Memory B cell (primary cell): ENCODE measurements at places on chromosomes 2 and 18.
A peak's percentile ranks its signal among the peaks of the same experiment; 100 is the strongest.

- H3K4me1 ChIP-seq: no peaks in the 10 kb centered on the region
- no peaks in the 10 kb centered on the region for H3K36me3 ChIP-seq
Measured at GRCh38 chr2:169260246-169260645, 102.1 kb downstream of the LRP2 start.

- H3K27me3 ChIP-seq: peaks cover 2% of the 10 kb centered on the region
- no peaks in the 10 kb centered on the region for H3K4me1 ChIP-seq
- H3K4me3 ChIP-seq: no peak overlapping the region
- H3K27ac ChIP-seq: no peak overlapping the region
- H3K36me3 ChIP-seq: no peaks in the 10 kb centered on the region
Measured at GRCh38 chr2:18932853-18933252, 343.5 kb upstream of the NT5C1B start.

DNA sequence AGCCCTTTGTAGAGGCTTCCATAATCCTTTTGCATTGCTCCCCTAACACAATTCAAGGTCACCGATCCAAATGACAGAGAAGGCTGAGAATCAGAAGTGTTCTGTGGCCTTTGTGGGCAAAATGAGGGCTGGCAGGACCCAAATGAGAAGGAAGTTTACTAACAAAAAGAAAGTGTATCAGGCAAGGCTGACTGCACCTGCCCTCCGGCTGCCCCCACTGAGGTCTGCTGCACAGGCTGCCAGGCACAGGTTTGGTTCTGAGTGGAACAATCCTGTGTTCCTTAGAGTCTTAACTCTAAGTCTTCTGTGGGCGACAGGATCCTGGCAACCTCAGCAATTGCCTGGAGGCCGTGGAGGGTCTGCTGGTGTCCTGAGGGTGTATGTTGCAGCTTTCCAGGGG is 568.5 kb downstream of the CMPK2 start:
- H3K36me3 ChIP-seq: no peaks in the 10 kb centered on the region
- DNase-seq: no peak
- H3K4me1 ChIP-seq: peaks cover 3% of the 10 kb centered on the region
- H3K4me3 ChIP-seq: no peak overlapping the region
- no peak overlapping the region for H3K27ac ChIP-seq

DNA sequence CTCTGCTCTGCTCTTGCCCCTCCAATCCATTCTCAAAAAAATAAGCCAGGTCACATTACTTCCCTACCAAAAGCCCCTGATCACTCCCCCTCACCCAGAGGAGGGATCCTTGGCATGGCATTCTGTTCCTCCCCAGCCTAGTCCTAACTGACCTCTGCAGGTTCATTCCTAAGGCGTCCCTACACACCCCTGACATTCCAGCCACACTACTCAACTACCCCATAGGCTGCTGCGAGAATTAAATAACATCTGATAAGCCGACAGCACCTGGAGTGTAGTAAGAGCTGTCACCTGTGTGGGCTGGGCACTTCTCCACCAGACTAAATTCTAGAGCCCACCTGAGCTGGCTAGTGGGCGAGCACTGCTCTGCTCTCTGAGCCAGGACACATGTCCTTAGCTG is 44.7 kb upstream of the SLC1A4 start:
- no peak overlapping the region for H3K4me3 ChIP-seq
- H3K36me3 ChIP-seq: no peaks in the 10 kb centered on the region
- peaks cover 37% of the 10 kb centered on the region for H3K4me1 ChIP-seq
- H3K27me3 ChIP-seq: no peaks in the 10 kb centered on the region

DNA sequence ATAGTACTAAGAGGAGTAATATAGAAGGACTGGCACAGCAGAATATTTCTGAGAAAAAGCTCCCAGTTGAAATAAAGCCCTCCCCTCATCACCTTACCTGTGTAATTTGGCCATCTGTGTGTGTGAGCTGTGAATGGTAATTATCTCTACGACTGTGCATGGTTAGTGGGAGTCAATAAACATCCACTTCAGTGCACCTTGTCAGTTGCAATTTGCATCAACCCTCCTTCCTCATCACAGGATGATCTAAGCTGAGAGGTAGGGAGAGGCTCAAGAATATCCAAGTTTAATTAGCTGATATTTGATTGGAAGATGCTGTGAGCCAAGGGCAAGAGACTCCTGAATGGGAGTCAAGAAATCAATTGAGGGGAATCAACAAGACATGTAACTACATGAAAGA is 694.9 kb upstream of the KLHL29 start:
- H3K4me3 ChIP-seq: no peak overlapping the region
- H3K27ac ChIP-seq: no peak overlapping the region
- no peak for DNase-seq
- H3K4me1 ChIP-seq: no peaks in the 10 kb centered on the region

DNA sequence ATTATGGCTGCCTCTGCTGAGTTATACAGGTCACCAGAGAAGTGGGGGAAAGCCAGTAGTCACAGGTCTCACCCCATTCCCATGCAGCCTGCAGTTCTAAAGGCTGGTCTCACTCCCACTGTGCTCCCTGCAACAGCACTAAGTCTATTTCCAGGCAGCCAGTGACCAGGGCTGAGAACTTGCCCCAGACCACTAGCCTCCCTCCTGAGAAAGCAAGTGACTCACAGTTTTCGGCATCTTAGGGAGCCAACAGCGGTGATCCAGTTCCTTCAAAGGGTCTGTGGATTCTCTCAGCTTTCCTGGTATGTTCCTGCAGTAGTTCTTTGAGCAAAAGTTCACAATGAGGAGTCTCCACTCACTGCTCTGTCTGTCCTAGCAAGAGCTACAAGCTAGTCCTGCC is 329.6 kb upstream of the MAP2 start:
- no peaks in the 10 kb centered on the region for H3K4me1 ChIP-seq
- H3K27me3 ChIP-seq: no peaks in the 10 kb centered on the region
- H3K4me3 ChIP-seq: no peak overlapping the region
- no peak overlapping the region for H3K27ac ChIP-seq

DNA sequence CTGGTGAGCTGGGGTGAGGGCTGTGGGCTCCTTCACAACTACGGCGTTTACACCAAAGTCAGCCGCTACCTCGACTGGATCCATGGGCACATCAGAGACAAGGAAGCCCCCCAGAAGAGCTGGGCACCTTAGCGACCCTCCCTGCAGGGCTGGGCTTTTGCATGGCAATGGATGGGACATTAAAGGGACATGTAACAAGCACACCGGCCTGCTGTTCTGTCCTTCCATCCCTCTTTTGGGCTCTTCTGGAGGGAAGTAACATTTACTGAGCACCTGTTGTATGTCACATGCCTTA is 10.5 kb downstream of the PROC start:
- peaks cover 3% of the 10 kb centered on the region for H3K4me1 ChIP-seq
- no peak overlapping the region for H3K4me3 ChIP-seq
- DNase-seq: no peak
- no peaks in the 10 kb centered on the region for H3K27me3 ChIP-seq

DNA sequence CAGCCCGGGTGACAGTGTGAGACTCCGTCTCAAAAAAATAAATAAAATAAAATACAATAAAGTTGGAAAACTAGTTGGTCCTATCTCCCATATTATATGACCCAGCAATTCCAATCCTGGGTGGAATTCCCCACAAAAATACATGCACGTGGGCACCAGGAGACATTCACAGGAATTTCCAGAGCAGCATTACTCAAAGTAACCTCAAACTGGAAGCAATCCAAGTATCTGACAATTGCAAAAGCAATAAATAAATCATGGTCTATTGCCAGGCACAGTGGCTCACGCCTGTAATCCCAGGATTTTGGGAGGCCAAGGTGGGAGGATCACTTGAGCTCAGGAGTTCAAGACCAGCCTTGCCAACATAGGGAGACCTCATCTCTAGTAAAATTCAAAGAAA is 101.2 kb upstream of the MAP4K4 start:
- no peaks in the 10 kb centered on the region for H3K27me3 ChIP-seq
- no peak for DNase-seq
- no peaks in the 10 kb centered on the region for H3K4me1 ChIP-seq

DNA sequence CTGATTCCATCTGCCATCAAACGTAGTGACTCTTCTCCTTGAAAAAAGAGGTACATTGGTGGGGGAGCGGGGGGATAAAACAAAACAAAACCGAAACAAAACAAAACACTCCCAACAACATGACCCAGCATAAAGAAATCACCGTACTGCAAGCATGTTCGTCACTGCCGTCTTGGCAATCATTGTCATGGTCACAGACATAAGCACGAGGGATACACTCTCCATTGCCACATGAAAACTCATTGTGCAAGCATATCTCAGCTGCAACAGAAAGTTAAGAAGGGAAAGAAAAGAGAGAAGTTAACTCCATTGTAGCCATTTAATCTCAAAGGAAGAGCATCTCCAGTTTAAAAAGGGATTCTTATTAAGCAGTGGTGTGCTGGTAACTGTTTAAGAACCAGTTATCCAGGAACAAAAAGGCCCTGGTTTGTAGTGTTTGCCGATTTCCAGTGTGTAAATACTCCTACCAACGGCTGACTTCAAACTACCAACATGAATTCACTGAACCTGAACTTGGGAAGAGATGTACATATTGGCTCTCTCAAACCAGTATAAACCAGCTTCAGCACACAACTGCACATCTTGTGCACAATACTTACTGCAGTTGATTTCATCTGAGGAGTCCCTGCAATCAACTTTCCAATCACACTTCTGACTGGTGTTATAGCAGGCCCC is 68.2 kb downstream of the LRP2 start:
- H3K4me3 ChIP-seq: no peak overlapping the region
- DNase-seq: no peak
- no peaks in the 10 kb centered on the region for H3K4me1 ChIP-seq
- H3K27me3 ChIP-seq: peaks cover 2% of the 10 kb centered on the region
- H3K36me3 ChIP-seq: no peaks in the 10 kb centered on the region

GRCh38 chr2:214578442-214578841 is 167.6 kb downstream of the VWC2L start:
- H3K27me3 ChIP-seq: peaks cover 4% of the 10 kb centered on the region
- H3K36me3 ChIP-seq: peaks cover 1% of the 10 kb centered on the region
- peaks cover 5% of the 10 kb centered on the region for H3K4me1 ChIP-seq
- DNase-seq: no peak
- H3K4me3 ChIP-seq: no peak overlapping the region

- no peaks in the 10 kb centered on the region for H3K27me3 ChIP-seq
- peaks cover 4% of the 10 kb centered on the region for H3K36me3 ChIP-seq
- H3K4me3 ChIP-seq: no peak overlapping the region
- peak overlapping the region; percentile 46 for H3K27ac ChIP-seq
Measured at GRCh38 chr2:231134910-231135655, 10.2 kb upstream of the HTR2B start.

DNA sequence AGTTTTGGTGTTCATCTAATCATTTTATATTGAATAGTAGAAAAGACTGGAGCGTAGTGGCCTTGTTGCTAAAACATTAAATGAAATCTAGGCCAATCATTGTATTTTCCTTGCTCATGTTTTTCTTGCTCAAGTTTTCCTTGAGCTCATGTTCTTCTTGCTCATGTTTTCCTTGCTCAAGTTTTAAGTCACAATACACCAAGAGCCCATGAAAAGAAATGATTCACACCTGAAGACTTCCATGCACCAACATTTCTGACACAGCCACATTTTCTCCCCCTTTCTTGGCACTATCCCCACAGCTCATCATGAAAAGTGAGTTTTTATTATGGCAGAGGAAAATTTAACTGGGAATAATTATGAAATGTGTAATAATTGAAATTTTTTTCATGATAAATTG is 92.0 kb downstream of the LRP1B start:
- no peak overlapping the region for H3K4me3 ChIP-seq
- no peaks in the 10 kb centered on the region for H3K36me3 ChIP-seq
- no peak for DNase-seq
- H3K4me1 ChIP-seq: no peaks in the 10 kb centered on the region

DNA sequence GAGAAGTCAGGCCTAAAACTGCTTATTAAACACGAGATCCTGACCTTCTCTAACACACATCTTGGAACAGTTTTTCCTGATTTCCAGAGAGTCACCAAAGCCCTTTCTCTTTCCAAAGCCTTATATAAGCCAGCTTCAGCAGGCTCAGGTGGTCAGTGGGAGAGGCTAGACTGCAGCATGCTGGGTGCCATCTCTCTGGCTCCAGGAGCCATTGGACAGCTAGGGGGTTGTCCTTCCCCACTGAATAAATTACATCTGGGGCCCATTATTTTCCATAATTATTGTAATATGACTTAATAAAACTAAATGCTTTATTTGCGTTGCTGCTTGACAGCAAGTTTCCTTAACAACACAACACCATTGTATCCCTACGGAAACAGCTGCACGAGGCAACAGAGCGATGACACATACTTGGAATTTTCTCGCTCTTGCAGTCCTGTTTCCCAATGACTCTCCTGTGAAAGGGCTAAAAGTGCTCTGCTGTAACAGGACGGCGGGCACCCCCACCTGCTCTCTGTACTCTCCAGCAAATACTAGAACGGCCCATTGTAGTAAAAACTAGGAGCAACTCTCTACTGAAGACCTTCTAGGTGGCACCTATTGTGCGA is 160.6 kb downstream of the RNF144A start:
- H3K27ac ChIP-seq: no peak overlapping the region
- no peak overlapping the region for H3K4me3 ChIP-seq
- H3K27me3 ChIP-seq: peaks cover 4% of the 10 kb centered on the region
- peaks cover 8% of the 10 kb centered on the region for H3K36me3 ChIP-seq

- peaks cover 14% of the 10 kb centered on the region for H3K4me1 ChIP-seq
- peaks cover 16% of the 10 kb centered on the region for H3K27me3 ChIP-seq
- no peak within 1 kb of the TSS for H3K27ac ChIP-seq
- H3K36me3 ChIP-seq: no peaks in the 10 kb centered on the region
Measured at GRCh38 chr2:176187899-176188773, at the start of gene HOXD1. HOXD1 (plus strand) TSS chr2:176188668; CDS start chr2:176188802, 134 bp downstream.

GRCh38 chr2:16253291-16253690 is 312.9 kb downstream of the MYCN start:
- H3K27me3 ChIP-seq: peaks cover 10% of the 10 kb centered on the region
- H3K4me1 ChIP-seq: no peaks in the 10 kb centered on the region
- no peaks in the 10 kb centered on the region for H3K36me3 ChIP-seq
- no peak overlapping the region for H3K27ac ChIP-seq
- H3K4me3 ChIP-seq: no peak overlapping the region

DNA sequence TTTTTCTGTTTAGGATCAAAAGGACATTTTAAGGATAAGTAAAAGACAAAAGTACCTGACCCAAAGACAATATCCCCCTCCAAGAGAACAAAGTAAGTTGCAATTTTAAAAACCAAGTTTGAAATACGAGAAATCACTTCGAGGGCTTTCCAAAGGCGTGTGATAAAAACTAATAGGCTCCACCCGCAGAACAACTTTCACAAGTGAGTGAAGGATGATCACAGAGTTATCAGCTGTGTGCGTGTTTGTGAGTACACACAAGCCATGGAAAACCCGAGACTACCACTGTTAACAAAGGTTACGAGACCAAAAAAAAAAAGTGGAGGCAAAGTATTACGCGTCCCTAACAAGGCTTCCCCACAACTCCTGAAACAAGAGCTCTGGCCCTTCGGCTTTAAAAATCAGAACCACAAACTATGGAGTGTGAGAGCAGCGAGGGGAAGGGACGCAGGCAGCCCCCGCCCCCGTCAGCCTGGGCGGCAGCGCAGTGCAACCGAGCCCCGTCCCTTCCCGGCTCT is 719 bp downstream of the SMAD2 start:
- H3K4me3 ChIP-seq: peak overlapping the region; percentile 87
- DNase-seq: no peak
- no peaks in the 10 kb centered on the region for H3K27me3 ChIP-seq
- peak overlapping the region; percentile 79 for H3K27ac ChIP-seq
- peaks cover 33% of the 10 kb centered on the region for H3K4me1 ChIP-seq
